Smooth muscle cell of the pulmonary artery (primary cell): ENCODE measurements at places on chromosomes 3 and 15. TPM values are rescaled to one million over a fixed set of nuclear protein-coding genes. Genes with fewer than 3 reads are reported as not detected.

The ATOSA gene
- 20.3 and 28.9 TPM in 2 replicates for total RNA-seq

The ATP13A5 gene
- total RNA-seq = not detected in 2 replicates

The PIF1 gene
- total RNA-seq = 5.2 and 6.3 TPM in 2 replicates

The HEG1 gene
- total RNA-seq = 385 and 641 TPM in 2 replicates

The CHRNA3 gene
- not detected in 2 replicates for total RNA-seq

The HRG gene
- not detected in 2 replicates for total RNA-seq

The PKM gene
- total RNA-seq = 2,365 and 3,290 TPM in 2 replicates
